ENCODE measurements at places on chromosomes 16 and 17. TPM values are rescaled to one million over a fixed set of nuclear protein-coding genes. Genes with fewer than 3 reads are reported as not detected.

Gene CLEC3A
- total RNA-seq, result not detected

Gene CHST5
- total RNA-seq, result 0.26 TPM

Gene SRCIN1
- 22.6 TPM for total RNA-seq

Gene ZFPM1
- 13.7 TPM for total RNA-seq

Gene ATP1B2
- total RNA-seq, result 10.0 TPM

Gene TBC1D28
- not detected for total RNA-seq

All from ureter (tissue), 1 donor.